ENCODE measurements at places on chromosomes 3 and 15.

DNA sequence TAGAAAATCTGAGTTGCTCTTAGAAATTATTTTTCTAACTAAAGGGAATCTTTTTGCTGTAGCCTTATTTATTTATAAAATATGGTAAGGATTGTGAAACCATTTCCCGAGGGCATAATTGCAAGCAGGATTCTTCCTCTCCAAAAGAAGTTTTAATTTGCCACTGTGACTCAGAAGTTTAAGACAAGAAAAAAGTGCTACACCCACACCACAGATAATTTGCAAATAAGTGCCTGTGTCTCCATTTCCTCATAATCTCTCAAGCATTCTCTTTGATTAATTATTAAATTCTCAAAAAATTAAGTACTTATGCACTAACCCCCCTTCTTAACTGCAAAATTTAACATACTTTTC lies 43.6 kb downstream of the RASA2 start:
- peak overlapping the region; percentile 37 for H3K27ac ChIP-seq
- H3K4me1 ChIP-seq: peaks cover 11% of the 10 kb centered on the region
- no peaks in the 10 kb centered on the region for H3K27me3 ChIP-seq
- no peak overlapping the region for H3K4me3 ChIP-seq
- no peak for DNase-seq

- H3K27me3 ChIP-seq: no peaks in the 10 kb centered on the region
- H3K4me1 ChIP-seq: peaks cover 32% of the 10 kb centered on the region
- H3K36me3 ChIP-seq: no peaks in the 10 kb centered on the region
- no peak overlapping the region for H3K4me3 ChIP-seq
Observed at GRCh38 chr3:127749361-127749760, 73.0 kb downstream of the MGLL start.

GRCh38 chr3:45084820-45085816 lies 59.0 kb downstream of the CLEC3B start:
- DNase-seq: no peak
- H3K4me3 ChIP-seq: no peak overlapping the region
- no peaks in the 10 kb centered on the region for H3K27me3 ChIP-seq
- no peak overlapping the region for H3K27ac ChIP-seq
- H3K36me3 ChIP-seq: peaks cover 3% of the 10 kb centered on the region

DNA sequence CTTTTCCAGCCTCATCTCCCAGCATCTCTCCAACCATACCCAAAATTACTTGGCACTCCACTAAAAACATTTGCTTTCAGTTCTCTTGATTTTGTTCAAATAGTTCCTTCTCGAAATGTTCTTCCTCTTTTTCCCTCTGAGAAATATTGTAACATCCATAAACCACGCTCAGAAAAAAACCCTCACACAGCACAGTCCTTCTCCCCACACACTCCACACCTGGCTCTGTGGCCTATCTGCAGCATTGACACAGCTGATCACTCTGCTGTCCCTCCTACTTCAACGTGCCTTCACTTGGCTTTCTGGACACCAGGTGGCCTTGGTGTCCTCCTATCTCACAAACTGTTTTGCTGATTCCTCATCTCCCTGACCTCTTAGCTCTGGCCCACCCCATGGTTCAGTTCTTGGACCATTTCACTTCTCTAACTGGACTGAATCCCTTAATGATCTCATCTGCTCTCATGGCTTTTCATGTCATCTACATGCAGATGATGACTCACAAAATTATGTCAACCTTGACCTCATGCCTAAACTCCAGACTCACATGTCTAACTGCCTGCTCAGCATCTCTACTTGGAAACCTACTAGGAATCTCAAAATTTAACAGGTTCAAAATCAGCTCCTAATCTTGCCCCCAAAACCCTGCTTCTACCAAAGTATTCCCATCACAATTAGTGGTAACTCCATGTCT lies 93.3 kb downstream of the TRIM42 start:
- no peak for DNase-seq
- H3K27me3 ChIP-seq: no peaks in the 10 kb centered on the region
- H3K27ac ChIP-seq: no peak overlapping the region
- H3K4me3 ChIP-seq: no peak overlapping the region
- H3K36me3 ChIP-seq: no peaks in the 10 kb centered on the region

DNA sequence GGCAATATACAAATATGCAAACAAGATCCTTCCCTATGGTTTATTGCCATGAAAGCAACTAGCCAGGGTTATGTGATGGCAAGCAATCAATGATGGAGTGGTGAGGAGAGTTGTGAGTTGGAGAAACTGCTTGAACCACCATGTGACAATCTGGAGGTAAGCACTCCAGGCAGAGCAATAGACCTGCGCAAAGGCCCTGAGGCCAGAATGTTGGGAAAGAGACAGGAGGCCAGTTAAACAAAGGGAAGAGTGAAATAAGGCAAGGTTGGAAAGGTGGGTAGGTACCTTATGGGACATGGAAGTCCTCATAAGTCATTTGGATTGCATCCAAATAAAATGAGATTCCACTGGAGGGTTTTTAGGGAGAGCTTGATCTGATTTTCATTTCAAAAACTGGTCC lies 80.0 kb upstream of the WNT5A start:
- no peak overlapping the region for H3K4me3 ChIP-seq
- DNase-seq: no peak
- H3K27me3 ChIP-seq: no peaks in the 10 kb centered on the region
- H3K4me1 ChIP-seq: no peaks in the 10 kb centered on the region
- no peak overlapping the region for H3K27ac ChIP-seq

- H3K27ac ChIP-seq: no peak overlapping the region
- no peak for DNase-seq
- no peak overlapping the region for H3K4me3 ChIP-seq
- no peaks in the 10 kb centered on the region for H3K36me3 ChIP-seq
Observed at GRCh38 chr15:55574096-55574495, 14.0 kb downstream of the PYGO1 start.

GRCh38 chr3:48412375-48413001 lies 17.4 kb downstream of the PLXNB1 start:
- peaks cover 8% of the 10 kb centered on the region for H3K4me1 ChIP-seq
- H3K4me3 ChIP-seq: no peak overlapping the region
- no peaks in the 10 kb centered on the region for H3K27me3 ChIP-seq
- H3K27ac ChIP-seq: no peak overlapping the region
- DNase-seq: no peak

- H3K4me3 ChIP-seq: no peak overlapping the region
- DNase-seq: no peak
Observed at GRCh38 chr3:184148076-184148475, 7.1 kb upstream of the DVL3 start.

DNA sequence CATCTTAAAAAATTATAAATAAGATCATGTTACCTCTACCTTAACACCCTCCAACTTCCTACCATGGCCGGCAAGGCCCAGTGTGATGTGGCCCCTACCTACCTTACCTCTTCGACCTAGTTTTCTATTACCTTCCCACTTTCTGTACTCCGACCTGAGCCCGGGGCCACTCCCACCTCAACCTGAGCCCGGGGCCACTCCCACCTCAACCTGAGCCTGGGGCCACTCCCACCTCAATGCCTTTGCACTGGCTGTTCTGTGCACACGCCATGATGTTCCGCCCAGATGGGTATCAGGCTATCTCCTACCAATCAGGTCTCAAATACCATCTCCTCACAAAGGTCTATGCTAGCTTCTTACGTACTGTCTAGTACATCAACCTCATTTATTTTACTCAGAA lies 66.8 kb upstream of the XXYLT1 start:
- peaks cover 19% of the 10 kb centered on the region for H3K36me3 ChIP-seq
- DNase-seq: no peak
- H3K4me3 ChIP-seq: no peak overlapping the region
- H3K27ac ChIP-seq: no peak overlapping the region

GRCh38 chr3:183449391-183449790 lies 21.0 kb upstream of the MCF2L2 start:
- no peaks in the 10 kb centered on the region for H3K27me3 ChIP-seq
- peaks cover 30% of the 10 kb centered on the region for H3K4me1 ChIP-seq
- H3K4me3 ChIP-seq: no peak overlapping the region
- no peak overlapping the region for H3K27ac ChIP-seq
- peaks cover 24% of the 10 kb centered on the region for H3K36me3 ChIP-seq
- peak; percentile 54 for DNase-seq

- H3K4me3 ChIP-seq: no peak overlapping the region
- no peak for DNase-seq
- H3K36me3 ChIP-seq: peaks cover 4% of the 10 kb centered on the region
- no peaks in the 10 kb centered on the region for H3K4me1 ChIP-seq
- no peak overlapping the region for H3K27ac ChIP-seq
Observed at GRCh38 chr3:119819806-119820205, 37.9 kb downstream of the NR1I2 start.

- no peak overlapping the region for H3K4me3 ChIP-seq
- H3K27ac ChIP-seq: no peak overlapping the region
- no peaks in the 10 kb centered on the region for H3K27me3 ChIP-seq
- peaks cover 18% of the 10 kb centered on the region for H3K4me1 ChIP-seq
- no peaks in the 10 kb centered on the region for H3K36me3 ChIP-seq
- DNase-seq: no peak
Observed at GRCh38 chr3:150309557-150309956, 98.5 kb upstream of the TSC22D2 start.

DNA sequence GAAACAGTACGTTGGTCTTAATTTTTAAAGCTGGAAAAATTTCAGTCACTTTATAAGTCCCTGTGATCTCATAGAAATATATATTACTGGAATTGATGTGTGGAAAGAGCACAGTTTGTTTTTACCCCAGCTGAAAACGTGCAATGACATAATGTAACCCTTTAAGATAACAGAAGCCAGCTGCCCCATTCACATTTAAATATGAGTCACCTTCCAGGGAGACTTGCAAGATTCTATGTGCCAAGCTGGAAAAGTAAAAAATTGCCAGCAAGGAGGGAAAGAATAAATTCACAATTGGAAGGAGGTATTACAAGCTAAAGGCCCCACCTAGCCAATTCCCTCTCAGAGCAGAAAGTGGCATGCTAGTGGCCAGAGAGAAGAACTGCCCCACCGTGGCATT lies 50.2 kb downstream of the SAMMSON start:
- no peaks in the 10 kb centered on the region for H3K36me3 ChIP-seq
- no peaks in the 10 kb centered on the region for H3K27me3 ChIP-seq
- no peak for DNase-seq
- H3K27ac ChIP-seq: no peak overlapping the region
- H3K4me3 ChIP-seq: no peak overlapping the region

DNA sequence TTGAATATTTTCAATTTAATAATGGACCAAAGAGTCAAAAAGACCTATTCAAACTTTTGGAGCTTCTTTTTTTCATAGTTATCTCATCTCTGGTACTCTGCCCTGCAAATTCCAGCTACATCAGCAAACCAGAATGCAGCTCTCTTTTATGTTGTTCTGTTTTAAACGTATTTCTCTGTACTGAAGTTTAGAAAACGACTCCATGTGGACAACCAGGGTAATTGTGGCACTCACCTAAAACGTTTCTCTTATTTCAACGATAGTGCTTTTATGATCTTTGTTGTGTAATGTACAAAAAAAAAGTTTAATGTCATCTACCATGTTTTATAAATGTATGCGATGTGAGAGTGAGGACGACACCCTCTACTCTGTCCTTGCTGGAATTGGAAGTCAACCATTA lies 1472.3 kb upstream of the GBE1 start:
- H3K27me3 ChIP-seq: no peaks in the 10 kb centered on the region
- no peak overlapping the region for H3K27ac ChIP-seq
- H3K4me3 ChIP-seq: no peak overlapping the region
- no peak for DNase-seq

DNA sequence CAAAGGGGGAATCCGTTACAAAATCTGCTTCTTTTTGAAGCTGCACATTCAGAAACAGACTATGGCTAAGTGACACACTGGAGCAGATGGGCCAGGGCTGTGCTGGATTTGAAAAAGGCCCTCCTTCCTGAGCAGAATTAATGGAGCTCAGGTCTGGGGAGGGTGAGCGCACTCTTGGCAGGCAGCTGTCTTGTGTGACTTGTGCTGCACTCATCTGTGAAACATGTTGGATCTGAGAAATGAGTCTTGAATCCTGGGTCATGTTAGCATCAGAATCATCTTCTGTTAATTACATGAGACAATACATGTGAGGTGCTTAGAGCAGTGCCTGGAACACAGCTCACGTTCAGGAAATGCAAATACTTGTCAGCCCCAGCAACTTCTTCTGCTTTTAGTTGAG lies 219.6 kb downstream of the THSD4 start:
- no peak overlapping the region for H3K4me3 ChIP-seq
- no peaks in the 10 kb centered on the region for H3K36me3 ChIP-seq
- DNase-seq: no peak
- H3K27ac ChIP-seq: no peak overlapping the region
- H3K27me3 ChIP-seq: no peaks in the 10 kb centered on the region

GRCh38 chr3:67380118-67380517 lies 274.3 kb downstream of the SUCLG2 start:
- H3K27ac ChIP-seq: no peak overlapping the region
- no peak overlapping the region for H3K4me3 ChIP-seq
- H3K4me1 ChIP-seq: peaks cover 12% of the 10 kb centered on the region
- no peaks in the 10 kb centered on the region for H3K36me3 ChIP-seq

- peaks cover 23% of the 10 kb centered on the region for H3K4me1 ChIP-seq
- no peak overlapping the region for H3K4me3 ChIP-seq
- no peaks in the 10 kb centered on the region for H3K27me3 ChIP-seq
- no peaks in the 10 kb centered on the region for H3K36me3 ChIP-seq
- no peak for DNase-seq
Observed at GRCh38 chr15:38065721-38066345, 131.4 kb downstream of the TMCO5A start.

DNA sequence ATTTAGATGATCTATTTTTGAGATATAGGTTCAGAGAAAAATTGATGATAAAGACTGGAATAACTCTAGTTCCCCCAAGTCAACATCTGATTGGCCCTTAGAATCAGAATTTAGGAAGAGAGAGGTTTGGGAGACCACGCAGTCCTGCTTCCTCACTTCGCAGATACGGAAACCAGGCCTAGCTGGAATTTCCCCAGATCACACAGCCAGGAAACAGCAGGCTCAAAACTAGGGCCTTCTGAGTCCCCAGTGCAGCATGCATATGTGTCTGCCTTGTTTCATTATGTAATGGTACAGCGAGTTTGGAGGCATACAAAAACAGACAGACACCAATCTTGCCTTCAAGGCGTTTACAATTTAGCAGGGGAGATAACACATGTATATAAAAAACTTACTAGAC lies 177.1 kb upstream of the ICE2 start:
- H3K4me3 ChIP-seq: no peak overlapping the region
- no peaks in the 10 kb centered on the region for H3K4me1 ChIP-seq
- H3K27me3 ChIP-seq: no peaks in the 10 kb centered on the region
- H3K27ac ChIP-seq: no peak overlapping the region
- H3K36me3 ChIP-seq: no peaks in the 10 kb centered on the region

DNA sequence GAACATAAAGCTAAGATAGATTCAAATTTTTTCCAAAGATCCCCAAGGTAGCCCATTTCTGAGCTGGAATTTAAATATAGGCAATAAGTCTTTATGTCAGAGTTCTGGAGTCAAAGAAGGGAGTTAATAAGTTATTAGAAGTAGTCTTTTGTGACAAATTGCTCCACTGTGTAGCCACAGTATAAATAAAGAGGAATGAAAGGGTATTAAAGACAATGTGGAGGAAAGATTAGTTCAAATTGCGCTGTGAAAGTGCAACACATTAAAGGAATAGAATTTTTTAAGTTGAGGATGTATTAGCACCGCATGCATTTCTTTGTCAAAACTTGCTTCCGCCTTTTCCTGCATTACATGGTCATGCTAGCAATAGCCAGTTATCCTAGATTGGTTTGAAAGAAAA lies 666.6 kb upstream of the CCDC54 start:
- H3K27ac ChIP-seq: no peak overlapping the region
- no peaks in the 10 kb centered on the region for H3K27me3 ChIP-seq
- no peak overlapping the region for H3K4me3 ChIP-seq
- no peak for DNase-seq
- no peaks in the 10 kb centered on the region for H3K4me1 ChIP-seq
- H3K36me3 ChIP-seq: no peaks in the 10 kb centered on the region

- no peak for DNase-seq
- no peak overlapping the region for H3K4me3 ChIP-seq
- no peaks in the 10 kb centered on the region for H3K36me3 ChIP-seq
- H3K4me1 ChIP-seq: no peaks in the 10 kb centered on the region
Observed at GRCh38 chr15:28915041-28915810, 29.5 kb downstream of the APBA2 start.

Data from stomach (tissue), 19 donors.